Fibroblast of lung (primary cell): ENCODE measurements at places on chromosomes 4 and X. TPM values are rescaled to one million over a fixed set of nuclear protein-coding genes. Genes with fewer than 3 reads are reported as not detected.

DNA sequence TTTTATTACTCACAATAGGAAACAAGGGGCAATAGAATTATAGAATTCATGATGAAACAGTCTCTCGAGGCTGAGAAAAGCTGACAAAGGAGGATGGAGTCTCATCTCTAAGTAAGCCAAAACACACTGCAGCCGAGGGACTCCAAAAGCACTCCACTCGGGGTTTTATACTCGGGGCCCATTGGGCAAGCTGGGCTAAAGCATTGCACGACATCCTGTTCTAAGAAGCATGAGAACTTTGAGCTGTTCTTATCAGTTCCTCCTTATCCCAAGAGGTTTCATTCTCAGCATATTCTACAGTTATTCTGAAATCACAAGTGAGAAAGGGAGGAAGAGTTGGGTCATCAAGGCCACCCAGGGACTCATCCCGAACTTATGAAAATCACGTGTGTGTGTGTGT lies 1475.5 kb downstream of the PCDH18 start:
- no peaks in the 10 kb centered on the region for H3K27me3 ChIP-seq
- H3K27ac ChIP-seq = no peak overlapping the region
- H3K4me1 ChIP-seq = no peaks in the 10 kb centered on the region
- H3K36me3 ChIP-seq = no peaks in the 10 kb centered on the region
- no peak overlapping the region for H3K4me3 ChIP-seq

- no peak overlapping the region for H3K4me3 ChIP-seq
- DNase-seq = peak; percentile 71
- no peaks in the 10 kb centered on the region for H3K27me3 ChIP-seq
- no peaks in the 10 kb centered on the region for H3K4me1 ChIP-seq
- H3K36me3 ChIP-seq = no peaks in the 10 kb centered on the region
Observed at GRCh38 chrX:110847334-110847733, 51.7 kb upstream of the CHRDL1 start.

POLR2B gene
- 105 and 109 TPM in 2 replicates for total RNA-seq

DNA sequence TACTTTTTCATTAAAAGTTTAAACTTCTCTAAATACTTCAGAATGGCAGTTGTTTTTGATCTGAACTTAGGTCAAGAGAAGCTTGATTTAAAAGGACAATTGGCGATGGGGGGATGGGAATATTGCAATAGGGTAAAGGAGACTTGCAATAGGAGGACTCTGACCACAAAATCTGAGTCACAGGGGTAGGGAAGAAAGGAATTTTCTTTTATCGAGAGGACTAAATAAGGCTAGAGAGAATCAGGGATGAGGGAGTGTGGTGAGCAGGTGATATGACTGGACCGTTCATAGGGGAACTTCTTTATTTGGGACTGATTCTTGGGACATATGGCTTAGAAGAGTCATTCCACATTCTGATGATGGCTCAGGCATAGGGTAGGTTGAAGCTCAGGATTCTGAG lies 1260.2 kb downstream of the ADGRL3 start:
- no peak overlapping the region for H3K27ac ChIP-seq
- H3K27me3 ChIP-seq = no peaks in the 10 kb centered on the region
- H3K4me1 ChIP-seq = no peaks in the 10 kb centered on the region
- no peaks in the 10 kb centered on the region for H3K36me3 ChIP-seq
- no peak for DNase-seq
- no peak overlapping the region for H3K4me3 ChIP-seq
